ENCODE measurements at places on chromosomes 1 and 21. TPM values are rescaled to one million over a fixed set of nuclear protein-coding genes. Genes with fewer than 3 reads are reported as not detected.

TMPRSS15 gene
- not detected for total RNA-seq

SPATA6 gene
- total RNA-seq = 8.3 TPM

- DNase-seq = no peak
Observed at GRCh38 chr1:13766592-13767564, 66.9 kb downstream of the PRDM2 start.

PTGER3 gene
- 1.1 TPM for total RNA-seq

TFF3 gene
- total RNA-seq = 4.8 TPM

Measured in cardiac septum (tissue), 1 donor.